Central memory CD4-positive, alpha-beta T cell (primary cell): ENCODE measurements at places on chromosomes 7 and 10.

DNA sequence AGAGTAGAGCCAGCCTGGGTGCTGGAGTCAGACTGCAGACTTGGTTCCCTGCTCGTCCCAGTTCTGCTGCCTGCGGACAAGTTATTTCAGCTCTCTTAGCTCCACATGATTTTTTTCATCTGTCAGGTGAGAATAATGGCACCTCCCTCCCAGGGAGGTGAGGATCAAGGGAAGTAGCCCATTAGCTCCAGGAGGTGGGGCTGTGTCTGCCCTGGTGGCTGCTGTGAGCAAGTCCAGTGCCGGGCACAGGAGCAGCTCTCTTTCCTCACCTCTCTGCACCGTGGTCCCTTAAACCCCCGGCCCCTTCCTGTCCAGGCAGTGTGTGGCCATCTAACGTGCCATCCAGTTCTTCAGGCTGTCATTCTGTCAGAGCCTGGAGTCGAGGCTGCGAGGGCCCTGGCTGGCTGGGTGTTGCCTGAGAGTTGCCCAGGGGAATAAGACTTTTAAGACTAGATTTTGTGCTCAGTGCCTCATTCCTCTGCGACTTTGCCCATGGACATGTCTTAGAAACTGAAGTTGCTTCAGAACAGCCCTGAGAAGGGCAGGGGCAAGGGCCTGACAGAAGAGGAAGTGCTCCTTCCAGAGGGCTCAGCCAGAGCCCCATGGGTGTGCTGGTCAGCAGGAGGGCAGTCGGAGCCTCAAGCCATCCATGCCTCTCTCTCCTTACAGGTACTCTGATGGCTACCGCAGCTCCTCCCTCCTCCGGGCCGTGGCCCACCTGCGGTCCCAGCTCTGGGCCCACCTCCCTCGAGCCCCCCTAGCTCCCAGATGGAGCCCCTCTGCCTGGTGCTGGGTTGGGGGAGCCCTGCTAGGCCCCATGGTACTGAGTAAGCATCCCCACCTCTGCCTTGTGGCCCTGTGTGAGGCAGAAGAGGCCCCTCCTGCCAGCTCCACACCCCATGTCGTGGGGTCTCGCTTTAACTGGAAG is 5.0 kb downstream of the ABCB8 start:
- no peak for DNase-seq

GRCh38 chr7:22885797-22886261 is 63.2 kb upstream of the TOMM7 start:
- peak; percentile 9 for DNase-seq

DNA sequence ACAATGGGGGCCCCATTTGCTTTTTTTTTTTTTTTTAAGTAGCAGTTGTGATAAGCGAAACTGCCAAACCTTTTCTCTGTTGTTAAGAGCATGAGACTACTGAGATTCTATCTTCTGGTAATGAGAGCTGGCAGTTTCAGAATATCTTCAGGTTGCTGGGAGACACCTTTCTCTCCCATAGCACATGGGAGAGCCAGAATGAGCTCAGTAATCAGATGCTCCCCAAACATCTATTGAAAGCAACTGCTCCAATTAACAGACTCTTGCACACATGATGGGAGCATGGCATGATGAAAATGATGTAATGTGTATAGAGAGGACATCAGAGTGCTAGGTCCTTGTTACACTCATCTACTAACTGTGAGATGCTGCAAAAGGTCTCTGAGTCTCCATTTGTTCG is 18.8 kb downstream of the MYO3A start:
- no peak for DNase-seq

GRCh38 chr7:1758028-1758858 is 88.2 kb downstream of the ELFN1 start:
- no peak for DNase-seq

- no peak for DNase-seq
These were observed 79.0 kb upstream of the LSM8 start for GRCh38 chr7:118104812-118105441.

GRCh38 chr7:18420748-18421147 is 74.8 kb upstream of the HDAC9 start:
- no peak for DNase-seq

GRCh38 chr7:133510326-133511055 is 257.6 kb downstream of the EXOC4 start:
- no peak for DNase-seq

- DNase-seq = peak; percentile 99
These were observed 38.2 kb downstream of the PRSS2 start for GRCh38 chr7:142808802-142809583.

GRCh38 chr7:16028103-16028502 is 341.6 kb upstream of the MEOX2 start:
- DNase-seq = no peak

GRCh38 chr7:16301291-16301690 is 120.0 kb downstream of the CRPPA start:
- no peak for DNase-seq

DNA sequence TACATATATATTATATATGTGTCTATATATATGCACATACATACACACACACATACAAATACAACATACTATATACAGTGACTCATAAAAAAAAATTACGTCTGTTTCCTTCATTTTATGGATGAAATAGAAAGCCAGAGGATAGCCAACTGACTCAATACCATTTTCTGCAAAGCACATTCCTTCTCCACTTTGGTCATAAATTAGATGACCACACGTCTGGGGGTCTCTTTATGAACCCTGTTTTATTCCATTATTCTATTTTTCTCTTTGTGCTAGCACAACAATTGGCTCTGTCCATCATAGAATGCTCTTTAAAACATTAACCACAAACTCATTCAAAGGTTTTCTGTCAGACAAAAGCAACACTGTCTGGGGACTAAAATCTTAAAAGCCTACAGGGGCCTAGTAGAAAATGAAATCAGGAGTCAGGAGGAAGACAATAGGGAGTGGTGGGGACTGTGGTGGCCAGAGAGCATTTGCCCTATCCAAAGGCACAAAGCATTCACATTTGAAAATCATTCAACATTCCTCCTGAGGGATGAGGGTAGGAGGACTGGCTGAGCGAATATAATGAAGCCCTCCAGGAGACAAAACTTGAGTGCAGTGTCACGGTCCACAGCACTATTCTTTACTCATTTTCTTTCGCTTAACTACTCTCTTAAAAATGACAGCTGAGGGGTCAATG is 4.3 kb downstream of the CUBN start:
- DNase-seq = no peak

- no peak for DNase-seq
These were observed 302.5 kb downstream of the ACTR3B start for GRCh38 chr7:153061910-153062528.

DNA sequence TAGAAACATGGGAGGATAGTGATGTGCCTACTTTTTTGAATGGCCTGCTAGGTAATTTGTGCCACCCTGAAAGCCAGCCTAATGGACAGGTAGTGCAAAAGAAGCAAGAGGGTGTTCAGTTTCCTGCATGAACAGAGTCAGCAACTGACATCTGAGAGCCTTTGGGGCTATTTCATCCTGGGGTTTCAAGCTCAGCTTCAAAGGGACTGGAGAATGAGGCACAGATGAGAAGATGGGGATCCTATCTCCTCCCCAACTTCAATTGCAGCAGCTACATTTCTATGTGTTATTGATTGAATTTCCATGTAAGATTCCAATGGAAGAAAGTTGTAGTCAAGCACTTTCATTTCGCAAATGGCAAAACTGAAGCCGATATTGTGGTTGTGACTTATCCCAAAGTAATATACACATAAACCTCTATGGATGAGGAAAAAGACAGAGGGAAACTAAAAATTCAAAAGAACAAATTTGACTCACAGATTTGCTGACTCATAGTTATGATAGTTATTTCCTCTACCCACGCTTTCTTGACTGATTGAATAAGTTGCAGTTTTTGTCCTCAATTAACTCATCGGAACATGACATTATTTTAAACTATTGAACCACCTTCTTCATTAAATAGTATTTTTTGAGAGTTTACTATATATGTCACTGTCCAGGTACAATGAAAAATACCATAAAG is 42.6 kb upstream of the NRP1 start:
- DNase-seq = no peak

DNA sequence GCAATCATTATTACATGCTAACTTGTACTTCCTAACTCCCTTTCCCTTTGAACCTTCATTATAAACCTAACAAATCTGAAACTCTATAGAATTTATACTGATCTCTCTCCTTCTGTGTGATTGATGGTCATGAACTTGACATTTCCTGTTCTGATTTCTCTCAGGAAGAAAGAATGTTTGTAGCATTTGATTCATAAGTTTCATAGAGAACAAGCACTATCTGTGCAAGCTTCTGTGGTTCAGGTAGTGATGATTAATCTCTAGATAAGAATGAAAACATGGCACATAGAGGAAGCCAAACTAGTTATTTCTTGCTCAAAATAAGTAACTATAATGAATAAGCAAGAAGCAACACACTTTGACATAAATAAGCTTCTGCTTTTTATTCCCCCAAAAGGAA is 34.2 kb downstream of the TFPI2 start:
- DNase-seq = no peak

GRCh38 chr10:86644794-86645445 is 9.4 kb upstream of the OPN4 start:
- DNase-seq = no peak

GRCh38 chr10:70541736-70542564 is 60.6 kb downstream of the PRF1 start:
- no peak for DNase-seq

DNA sequence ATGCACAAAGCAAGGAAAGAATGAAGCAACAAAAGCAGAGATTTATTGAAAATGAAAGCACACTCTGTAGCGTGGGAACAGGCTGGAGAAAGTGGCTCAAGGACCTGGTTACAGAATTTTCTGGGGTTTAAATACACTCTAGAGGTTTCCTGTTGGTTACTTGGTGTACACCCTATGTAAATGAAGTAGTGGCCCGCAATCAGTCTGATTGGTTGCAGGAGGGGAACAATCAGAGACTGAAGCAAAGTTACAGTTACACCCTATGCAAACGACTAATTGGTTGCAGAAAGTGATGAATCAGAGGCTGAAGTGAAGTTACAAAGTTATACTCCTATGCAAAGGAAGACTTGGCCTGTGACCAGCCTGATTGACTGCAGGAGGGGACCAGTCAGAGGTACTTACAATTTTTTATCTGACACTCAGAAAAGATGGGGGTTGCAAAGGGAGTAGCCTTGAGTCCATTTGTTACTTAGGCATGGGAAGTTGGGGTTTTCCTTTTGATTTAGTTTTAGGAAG is 3.6 kb upstream of the MTPN start:
- peak; percentile 86 for DNase-seq

DNA sequence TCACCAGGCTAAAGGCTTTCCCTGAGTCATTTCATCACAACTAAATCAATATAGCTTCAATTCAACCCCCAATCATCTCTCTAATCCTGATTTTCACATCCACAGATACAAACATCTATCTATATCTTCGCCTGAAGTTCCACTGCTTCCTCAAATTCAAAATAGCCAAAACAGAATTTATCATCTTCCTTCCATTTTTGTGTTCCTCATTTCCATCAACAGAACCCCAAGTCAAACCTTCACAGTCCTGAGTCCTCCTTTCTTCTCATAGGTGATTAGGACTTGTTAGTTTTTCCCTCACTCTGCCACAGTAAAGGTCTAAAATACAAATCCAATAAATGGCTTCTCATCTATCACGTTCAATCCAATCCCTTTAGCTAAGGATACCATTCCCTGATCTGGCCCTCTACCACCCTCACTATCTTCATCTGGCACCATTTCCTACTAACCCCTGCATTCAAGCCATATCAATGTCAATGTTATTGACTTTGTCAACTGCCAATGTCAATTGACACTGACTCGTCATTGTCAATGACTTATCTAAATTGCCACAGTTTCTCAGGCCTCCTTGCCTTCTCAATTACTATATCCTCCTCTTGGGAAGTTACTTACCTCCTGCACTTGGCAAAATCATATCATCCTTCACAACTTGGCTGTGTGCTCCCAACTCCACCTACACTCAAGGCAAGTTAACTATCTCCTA is 2.6 kb downstream of the HYCC1 start:
- DNase-seq = no peak

DNA sequence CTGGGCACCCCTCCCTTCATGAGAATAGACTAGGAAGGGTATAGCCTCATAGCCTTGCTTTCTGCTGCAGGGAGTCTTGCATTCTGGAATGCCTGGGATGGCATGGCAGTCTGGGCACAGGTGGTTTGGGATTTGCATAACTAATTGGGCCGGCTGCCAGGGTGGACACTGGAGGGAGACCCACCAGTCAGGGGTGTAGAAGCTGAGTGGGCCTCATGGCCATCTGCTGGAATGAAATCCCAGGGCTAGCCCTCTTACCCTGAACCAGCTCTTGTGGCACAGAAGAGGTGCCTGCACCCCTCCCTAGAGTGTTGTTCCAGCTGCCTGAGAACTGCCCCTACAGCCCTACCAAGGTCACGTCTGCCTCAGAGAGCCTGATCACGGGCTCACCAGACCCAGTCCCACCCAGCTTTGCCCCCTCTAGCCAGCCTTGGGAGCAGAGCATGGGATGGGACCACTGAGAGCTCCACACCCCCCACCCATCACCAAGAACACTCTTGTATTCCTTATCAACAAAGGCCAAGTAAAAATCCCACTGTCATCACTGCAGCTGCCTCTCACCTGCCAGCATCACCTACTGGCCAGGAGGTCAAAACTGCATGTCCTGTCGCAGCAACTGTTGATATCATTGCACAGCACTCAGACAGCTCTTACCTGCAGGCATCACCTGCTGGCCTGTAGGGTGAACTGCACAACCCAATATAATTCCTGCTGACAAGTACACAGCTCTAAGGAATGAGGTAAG is 148.9 kb downstream of the ZEB1 start:
- no peak for DNase-seq

DNA sequence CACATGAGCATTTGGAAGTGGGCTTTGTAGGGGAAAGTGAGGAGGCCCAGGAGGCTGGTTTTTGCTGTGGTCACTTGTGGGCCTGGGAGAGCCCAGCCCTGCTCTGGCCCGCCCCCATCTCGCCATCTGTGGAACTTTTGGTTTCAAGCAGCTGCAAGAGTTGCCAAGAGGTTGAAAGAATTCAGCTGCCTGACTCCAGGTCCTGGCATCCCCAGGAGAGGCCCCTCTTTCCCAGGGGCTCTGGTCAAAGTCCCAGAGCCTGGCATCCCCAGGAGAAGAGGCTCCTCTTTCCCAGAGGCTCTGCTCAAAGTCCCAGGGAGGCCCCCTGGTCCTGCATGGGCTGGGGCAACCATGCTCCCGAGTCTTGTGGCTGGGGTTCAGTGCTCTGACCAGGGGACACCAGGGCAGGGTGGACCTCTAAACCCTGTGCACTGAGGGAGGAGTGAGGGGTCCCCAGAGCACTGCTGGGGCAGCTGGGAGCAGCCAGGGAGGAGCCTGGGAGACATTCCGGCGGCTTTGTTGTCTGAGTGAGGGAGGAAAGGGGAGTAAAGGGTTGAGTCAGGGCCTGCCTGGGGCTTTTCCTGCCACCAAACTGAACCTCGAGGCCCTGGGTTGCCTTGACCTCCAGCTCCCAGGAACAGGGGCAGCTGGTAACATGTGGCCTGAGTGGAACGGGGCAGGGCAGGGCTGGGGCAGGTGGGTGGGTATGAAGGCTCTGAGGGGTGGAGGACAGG is 27.7 kb upstream of the CSGALNACT2 start:
- DNase-seq = no peak

- DNase-seq = no peak
These were observed 171.9 kb downstream of the PRKG1 start for GRCh38 chr10:51246156-51246555.
